ENCODE measurements at places on chromosomes 3 and 15.

- peak; percentile 52 for DNase-seq
These were observed 1.1 kb downstream of the HDGFL3 start for GRCh38 chr15:83206526-83207008.

DNA sequence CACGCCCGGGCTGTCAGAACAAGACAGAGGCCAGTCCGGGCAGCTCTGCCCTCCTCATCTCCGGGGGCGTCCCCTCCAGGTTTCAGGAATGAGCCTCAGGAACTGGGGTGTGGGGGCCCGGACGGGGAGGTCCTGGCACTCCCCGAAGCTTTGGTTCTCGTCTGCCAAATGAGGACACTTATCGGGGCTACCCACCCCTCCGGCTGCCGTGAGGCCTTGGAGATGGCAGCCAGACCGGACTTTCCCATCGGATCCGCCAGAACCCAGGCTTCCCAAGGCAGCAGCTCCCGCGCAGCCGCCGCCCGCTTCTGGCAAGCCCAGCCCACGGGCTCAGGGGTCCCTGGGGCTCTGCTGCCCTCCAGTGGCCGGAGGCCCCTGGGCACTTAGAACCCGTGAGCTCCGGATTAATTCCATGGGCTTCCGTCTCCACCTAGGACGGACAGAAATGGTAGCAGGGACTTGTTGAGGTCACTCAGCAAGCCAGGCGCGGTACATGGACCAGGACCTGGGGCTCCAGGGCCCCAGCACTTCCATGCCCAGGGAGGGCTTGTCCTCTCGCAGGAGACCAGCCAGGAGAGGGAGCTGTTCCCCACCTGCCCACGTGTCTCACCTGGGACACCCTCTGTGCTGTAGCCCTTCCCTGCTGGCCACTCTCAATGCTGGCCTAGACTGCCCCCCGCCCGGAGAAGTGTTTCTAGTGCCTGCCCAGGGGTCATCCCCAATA is 89.4 kb downstream of the LINGO1 start:
- peak; percentile 91 for DNase-seq

DNA sequence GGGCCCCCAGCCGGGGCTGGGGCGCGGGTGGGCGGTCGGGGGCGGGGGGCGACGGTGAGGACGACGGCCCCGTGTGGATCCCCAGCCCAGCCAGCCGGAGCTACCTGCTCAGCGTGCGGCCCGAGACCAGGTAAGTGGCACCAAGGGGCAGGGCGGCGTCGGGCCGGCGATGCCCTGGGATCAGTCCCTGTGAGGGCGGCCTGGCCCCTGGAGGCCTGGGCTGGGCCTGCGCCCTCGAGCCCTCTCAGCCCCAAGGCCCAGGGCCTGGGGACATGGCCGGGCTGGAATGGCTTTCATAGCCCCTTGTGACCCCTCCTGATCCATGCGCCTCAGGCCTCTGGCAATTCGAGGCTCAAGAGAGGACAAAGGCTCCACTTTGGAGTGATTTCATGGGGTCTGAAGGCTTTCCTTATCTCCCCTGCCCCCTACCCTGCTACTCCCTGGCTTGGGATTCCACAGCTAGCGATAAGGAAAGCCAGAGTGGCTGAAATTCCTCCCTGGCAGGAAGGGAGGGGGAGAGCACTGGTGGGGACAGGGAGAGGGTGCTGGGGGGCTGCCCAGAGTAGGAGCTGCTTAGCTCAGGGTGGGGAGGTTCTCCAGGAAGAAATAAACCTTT is 418 bp downstream of the ALPK3 start:
- peak; percentile 28 for DNase-seq

DNA sequence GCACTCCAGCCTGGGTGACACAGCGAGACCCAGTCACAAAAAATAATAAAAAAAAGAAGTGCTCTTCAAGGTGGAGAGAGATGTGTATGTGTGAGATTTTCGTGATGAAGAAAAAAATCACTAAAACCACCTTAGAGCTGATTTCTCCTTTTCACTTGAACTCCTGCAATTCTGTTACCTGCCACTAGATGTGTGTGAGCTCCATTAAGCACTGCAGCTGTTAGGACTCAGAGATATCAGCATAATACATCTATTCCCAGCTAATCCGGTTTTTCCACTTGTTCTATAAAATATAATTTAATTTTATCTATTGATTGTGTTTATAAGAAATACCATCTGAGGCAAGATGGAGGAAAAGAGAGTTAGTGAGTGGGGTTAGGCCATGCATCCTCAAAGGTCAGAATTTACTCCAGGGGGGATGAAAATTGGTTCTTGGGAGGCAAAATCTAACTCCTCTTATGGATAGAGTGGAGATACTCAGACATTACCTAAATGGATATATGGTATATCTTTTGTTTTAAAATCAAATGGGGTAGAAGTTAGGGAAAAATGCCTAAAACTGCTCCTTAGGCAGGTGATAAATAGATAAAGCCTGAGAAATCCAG is 152.7 kb downstream of the IL20RB start:
- peak; percentile 57 for DNase-seq

DNA sequence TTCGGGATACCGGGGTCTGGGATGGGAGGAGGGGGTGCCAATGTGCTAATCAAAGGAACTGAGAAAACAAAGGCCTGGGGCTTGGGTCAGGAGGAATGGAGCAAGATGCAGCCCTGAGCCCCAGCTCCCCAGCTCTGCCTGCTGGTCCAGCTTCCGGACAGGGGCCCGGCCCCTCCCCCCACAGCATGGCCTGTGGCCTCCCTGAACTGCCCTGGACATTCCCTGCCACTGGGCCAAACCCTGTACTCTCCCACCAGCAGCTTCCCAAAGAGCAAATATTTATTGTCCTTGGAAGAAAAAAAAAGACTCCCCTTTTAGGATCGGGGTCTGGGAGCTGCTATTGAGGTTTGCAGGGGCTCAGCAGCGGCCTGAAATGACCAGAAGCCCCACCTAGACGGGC is 5.7 kb upstream of the MYL3 start:
- no peak for DNase-seq

GRCh38 chr3:128077202-128077624 is 25.0 kb downstream of the SEC61A1 start:
- DNase-seq, result peak; percentile 92

- DNase-seq, result no peak
These were observed 18.4 kb downstream of the CTXND1 start for GRCh38 chr15:80233581-80233980.

DNA sequence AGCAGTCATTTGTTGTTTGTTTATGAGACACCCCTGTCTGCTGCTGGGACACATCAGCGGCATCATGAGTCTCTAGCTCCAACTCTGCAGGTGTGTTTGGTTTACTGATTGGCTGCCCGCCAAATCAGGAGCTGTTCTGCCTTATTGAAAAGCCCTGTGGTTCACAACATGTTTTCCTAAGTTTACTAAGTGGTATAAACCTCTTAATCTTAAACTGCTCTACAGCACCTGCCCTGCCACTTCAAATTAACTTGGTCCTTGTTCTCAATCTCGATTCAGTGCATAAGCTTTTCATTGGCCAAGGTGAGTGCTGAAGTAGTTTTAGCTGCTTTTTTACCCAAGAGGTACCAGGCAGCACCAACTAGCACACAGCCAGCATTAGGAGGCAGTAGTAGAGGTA is 77.8 kb upstream of the WDR72 start:
- no peak for DNase-seq

- peak; percentile 58 for DNase-seq
These were observed 52.0 kb upstream of the ULK4 start for GRCh38 chr3:42013691-42014457.

GRCh38 chr3:38823186-38823585 is 7.2 kb upstream of the SCN10A start:
- DNase-seq, result no peak

DNA sequence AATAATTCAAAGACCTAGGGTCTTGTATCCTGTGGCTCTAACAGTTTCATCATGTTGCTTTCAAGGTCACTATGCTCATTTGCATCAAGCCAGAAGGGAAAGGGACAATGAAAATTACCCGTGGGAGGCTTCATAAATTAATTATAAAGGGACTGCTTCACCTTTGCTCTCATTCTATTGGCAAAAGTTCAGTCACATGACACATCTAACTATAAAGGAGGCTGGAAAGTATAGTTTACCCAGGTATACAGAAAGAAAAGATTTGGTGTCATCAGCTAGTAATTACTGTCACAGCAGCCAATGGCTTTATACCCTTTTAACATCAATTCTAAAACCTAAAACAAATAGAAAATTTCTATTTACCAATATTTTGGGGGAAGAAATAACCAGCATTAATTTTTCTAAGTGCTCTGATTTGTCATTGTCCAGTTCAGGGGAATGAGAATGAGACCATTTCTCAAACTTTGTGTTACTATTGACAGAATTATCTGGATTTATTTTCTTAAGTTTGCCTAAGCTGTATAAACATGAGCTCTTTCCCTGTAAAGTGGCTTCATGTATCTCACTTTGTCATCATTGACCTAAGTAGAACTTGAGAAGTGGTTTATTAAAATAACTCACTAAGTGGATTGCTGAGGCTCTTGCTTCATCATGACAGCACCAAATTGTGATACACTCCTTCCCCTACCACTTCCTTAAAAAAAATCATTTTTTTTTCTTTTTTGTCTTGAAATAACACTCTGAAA is 257.7 kb upstream of the PEX5L start:
- DNase-seq, result no peak

- DNase-seq, result no peak
These were observed 156.8 kb upstream of the COL8A1 start for GRCh38 chr3:99481561-99481960.

GRCh38 chr3:179286331-179286730 is 35.4 kb upstream of the KCNMB3 start:
- DNase-seq, result no peak

- DNase-seq, result no peak
These were observed 59.5 kb downstream of the FNDC3B start for GRCh38 chr3:172098698-172099494.

- no peak for DNase-seq
These were observed 20.1 kb downstream of the FAM3D start for GRCh38 chr3:58646503-58646902.

GRCh38 chr15:97953748-97954147 is 6.8 kb upstream of the ARRDC4 start:
- no peak for DNase-seq

DNA sequence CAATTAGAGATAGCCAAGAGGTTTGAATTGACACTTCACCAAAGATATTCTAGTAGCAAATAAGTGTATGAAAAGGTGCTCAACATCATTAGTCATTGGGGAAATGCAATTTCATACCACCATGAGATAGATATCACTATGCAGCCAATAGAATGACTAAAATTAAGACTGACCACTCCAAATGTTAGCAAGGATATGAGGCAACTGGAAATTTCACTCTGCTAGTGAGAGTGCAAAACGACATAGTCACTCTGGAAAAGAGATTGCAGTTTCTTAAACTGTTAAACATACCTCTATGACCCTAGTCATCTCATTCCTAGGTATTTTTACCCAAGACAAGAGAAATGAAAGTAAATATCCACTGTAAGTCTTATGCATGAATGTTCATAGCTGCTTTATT is 27.6 kb upstream of the SLC6A11 start:
- DNase-seq, result no peak

DNA sequence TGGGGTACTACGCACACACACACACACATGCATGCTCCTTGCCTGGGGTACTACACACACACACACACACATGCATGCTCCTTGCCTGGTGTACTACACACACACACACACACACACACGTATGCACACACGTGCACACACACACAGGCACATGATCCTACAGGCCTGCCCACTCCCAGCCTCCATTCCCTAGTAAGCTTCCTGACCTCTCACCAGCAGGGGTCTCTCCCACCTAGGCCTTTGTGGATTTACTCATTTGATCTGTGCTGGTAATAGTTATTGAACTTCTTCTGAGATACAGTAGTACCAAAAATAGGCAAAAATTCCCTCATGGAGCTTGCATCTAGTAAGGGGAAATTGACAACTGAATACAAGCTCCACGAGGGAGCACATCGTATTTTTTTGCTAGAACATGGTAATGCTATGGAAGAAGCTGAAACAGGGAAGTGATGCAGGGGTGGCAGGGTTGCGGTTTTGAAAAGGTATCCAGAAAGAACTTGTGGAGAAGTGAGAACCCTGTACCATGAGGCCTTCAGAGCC is 19.1 kb downstream of the TTC21A start:
- peak; percentile 83 for DNase-seq

- no peak for DNase-seq
These were observed 12.2 kb downstream of the TBL1XR1 start for GRCh38 chr3:177185035-177185574.

DNA sequence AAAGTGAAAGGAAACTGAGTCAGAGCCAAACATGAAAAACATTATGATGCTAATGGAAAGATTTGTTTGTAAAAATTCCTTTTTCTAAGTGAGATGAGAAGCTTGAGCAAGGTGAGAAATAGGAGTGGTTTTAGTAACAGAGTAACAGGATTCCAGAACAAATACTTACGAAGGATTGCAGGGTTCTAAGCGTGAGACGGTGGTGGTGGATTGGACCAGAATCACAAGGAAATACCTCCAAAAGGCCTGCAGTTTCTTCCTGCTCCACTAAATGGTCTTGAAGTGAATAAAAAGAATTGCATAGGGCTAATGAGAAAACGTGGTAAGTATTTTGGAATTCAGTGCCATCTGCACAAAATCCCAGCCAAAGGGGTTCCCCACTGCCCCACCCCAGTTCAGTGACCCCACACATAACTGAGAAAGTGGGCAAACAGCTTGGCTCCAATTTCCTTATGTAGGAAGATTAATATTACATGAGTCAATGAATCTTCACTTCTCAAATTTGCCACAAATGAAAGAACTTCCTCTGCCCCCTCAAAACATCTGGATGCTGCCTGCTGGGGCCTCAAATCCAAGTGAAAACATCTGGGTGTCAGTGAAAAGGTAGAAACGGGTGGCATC is 283.8 kb upstream of the NR2F2 start:
- no peak for DNase-seq

- no peak for DNase-seq
These were observed 13.4 kb downstream of the ITPR1 start for GRCh38 chr3:4506559-4507023.

GRCh38 chr3:126339466-126339865 is 17.7 kb downstream of the KLF15 start:
- DNase-seq, result no peak

GRCh38 chr3:156256256-156256655 is 135.9 kb downstream of the KCNAB1 start:
- DNase-seq, result no peak

DNA sequence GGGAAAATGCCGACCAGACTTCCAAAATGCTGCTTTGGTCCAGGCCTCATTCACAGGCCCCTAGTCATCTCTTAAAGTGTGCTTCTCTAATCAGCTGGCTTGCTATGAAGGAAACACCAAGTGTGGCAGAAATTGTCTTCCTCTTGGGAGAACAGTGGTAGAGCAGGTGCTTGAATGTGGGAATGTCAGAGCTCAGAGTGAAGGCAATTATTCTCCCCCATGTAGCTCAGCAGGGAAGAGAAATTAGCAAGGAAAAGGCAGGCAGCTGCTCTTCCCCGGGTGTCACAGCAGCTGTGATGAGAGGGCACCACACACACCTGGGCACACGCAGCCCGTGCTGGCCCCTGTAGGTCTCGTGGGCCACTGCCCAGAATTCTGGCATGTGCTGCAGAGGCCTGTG is 358.5 kb downstream of the WDR72 start:
- DNase-seq, result no peak

- DNase-seq, result no peak
These were observed 31.1 kb downstream of the VGLL4 start for GRCh38 chr3:11612515-11613188.

GRCh38 chr15:34512628-34513027 is 70.8 kb downstream of the GOLGA8B start:
- DNase-seq, result no peak
